ENCODE measurements at places on chromosomes 4 and X.

- no peak for DNase-seq
Observed at GRCh38 chr4:150033081-150033480, 45.2 kb upstream of the DCLK2 start.

DNA sequence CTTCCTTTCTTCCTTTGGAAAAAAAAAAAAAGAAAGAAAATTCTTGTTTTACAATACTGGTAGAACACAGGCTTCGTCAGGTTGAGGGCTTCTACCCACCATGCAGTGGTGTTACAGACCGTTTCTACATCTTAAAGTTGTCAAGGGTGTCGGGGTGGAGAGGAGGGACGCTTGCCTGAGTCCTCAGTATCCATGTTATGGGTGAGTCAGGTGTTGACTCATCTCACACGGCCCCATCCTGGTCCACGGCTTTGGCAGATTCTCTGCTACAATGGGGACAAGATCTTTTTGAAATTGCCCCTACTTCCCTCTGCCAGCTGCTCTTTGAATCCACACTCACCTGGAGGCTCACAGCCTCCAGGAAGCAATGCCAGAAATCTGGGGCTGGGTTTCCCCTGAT lies 310.3 kb upstream of the ZFP42 start:
- no peak for DNase-seq

GRCh38 chrX:21374994-21375707 lies 933 bp downstream of the CNKSR2 start:
- DNase-seq = no peak

- DNase-seq = no peak
Observed at GRCh38 chr4:88277711-88278225, 6.6 kb downstream of the PPM1K start.

GRCh38 chr4:119587796-119588195 lies 40.8 kb downstream of the PDE5A start:
- DNase-seq = no peak

- DNase-seq = no peak
Observed at GRCh38 chrX:130110379-130111219, at the start of gene ELF4. Gene ELF4, minus strand, starts transcription at chrX:130110497. Its CDS starts 29,167 bp downstream, at chrX:130081330.

- DNase-seq = no peak
Observed at GRCh38 chrX:148823986-148824385, 323.6 kb downstream of the AFF2 start.

DNA sequence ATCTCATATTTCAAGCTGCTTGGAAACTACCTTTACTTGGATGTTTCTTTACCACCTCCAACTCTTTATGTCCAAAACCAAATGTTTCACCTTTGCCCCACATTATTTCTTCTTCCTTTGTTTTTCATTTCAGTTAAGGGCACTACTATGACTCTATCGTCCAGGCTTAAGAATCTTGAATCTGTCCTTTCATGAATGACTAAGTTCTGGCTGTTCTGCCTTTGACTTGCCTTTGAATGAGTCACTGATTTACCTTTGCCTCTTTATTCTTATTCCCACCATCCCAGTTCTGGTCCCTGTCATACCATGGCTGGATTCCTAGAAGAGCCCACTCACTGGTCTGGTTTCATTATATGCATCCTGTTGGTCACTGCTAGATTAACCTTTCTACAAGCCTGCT lies 30.6 kb upstream of the PLAC1 start:
- no peak for DNase-seq

GRCh38 chr4:124903995-124904722 lies 191.6 kb upstream of the ANKRD50 start:
- peak; percentile 58 for DNase-seq

- DNase-seq = no peak
Observed at GRCh38 chrX:3371163-3371562, 24.7 kb upstream of the MXRA5 start.

DNA sequence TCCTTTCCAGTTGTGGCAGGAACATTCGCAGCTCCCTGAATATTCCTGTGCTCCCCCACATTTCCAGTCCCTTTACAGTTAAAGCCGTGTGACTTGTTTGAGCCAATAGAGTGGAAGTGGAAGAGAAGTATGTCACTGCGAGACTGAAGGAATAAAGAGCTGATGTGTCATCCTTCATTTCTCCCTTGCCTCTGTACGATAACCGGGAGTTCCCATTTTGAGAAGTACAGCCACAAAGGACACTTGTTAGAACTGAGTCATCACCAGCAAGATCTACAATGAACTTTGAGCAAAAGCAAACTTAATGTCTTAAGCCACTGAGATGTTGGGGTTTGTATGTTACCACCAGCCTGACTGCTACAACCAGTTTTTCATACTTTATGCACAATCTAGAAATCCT lies 92.3 kb downstream of the SPRY1 start:
- no peak for DNase-seq

- DNase-seq = no peak
Observed at GRCh38 chr4:27515140-27515539, 654.5 kb downstream of the STIM2 start.

DNA sequence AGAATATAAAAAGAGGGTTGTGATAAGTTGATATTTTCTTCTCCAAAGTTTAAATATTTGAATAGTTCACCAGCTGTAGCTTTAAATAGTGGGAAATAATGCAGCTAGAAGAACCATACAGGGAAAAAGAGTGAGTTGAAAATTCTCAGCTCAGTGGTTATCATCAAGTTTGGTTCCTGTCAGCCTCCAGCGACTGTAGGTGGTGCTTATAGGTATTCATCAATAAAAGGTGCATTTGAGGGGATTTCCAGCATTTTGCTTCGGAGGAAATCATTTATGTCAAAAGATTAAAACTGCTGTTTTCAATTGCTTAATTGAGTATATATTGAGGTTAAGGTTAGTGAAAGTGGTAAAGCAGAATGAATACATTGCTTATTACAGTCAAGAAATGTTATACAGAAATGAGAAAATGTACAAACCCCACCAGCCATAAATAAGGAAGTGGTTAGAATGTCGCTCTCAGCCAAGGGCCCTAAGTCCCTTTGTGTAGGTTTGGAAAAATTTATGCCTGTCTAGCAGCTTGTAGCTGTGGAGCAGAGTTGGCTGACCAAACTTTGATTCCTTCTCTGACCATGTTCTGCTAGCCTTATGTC lies 532.9 kb upstream of the FTHL17 start:
- no peak for DNase-seq

DNA sequence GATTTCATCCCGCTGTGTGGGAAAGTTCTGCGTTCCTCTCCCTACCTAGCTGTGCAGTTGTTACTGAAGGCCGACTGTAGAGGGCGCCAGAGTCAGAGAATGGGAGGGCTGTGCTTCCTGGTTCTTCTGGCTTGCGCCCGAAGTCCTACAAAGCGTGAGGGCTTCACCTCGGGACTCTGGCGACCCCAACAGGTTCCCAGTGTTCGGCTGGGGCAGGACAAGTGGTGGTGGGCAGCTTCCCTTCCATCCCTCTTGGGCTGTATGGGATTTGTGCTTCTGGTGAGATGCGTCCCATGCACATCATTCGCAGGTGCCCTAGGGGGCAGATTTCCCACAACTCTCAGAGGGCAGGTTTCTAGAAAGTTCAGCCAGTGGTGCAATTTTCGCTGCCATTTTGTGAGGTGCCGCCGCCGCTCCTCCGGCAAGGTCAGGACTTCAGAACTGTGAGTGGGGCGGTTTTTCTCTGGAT lies 27.3 kb downstream of the CT45A1 start:
- DNase-seq = no peak

DNA sequence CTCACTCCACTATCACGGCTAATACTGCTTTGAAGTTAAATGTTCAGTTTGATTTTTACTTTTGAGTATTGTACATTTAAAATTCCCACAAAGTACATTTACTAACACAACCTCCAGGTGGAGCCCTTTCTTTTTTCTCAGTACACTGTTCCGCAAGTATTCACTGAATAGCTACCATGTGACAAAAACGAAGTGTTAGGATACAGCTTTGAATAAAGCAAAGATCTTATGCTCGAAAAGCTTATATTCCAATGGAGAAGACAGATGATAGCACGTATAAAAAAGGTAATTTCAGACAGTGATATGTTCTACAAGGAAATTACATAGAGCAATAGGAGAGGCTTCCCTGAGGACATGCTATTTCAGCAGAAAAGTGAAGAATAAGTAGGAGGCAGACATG lies 60.7 kb upstream of the ABCG2 start:
- DNase-seq = no peak

- no peak for DNase-seq
Observed at GRCh38 chrX:149515954-149516602, 11.0 kb upstream of the IDS start.

DNA sequence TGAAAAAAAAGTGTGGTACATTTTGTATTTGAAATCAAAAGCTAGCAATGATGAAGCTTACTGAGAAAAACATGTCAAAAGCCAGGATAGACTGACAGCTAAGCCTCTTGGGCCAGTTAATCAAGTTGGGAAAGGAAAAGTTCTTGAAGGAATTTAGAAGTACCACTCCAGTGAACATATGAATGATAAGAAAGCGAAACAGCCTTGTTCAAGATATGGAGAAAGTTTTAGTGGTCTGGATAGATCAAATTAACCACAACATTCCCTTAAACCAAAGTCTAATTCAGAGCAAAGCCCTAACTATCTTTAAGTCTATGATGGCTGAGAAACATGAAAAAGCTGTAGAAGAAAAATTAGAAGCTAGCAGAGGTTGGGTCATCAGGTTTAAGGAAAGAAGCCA lies 268.3 kb downstream of the PDHA2 start:
- no peak for DNase-seq

GRCh38 chr4:73127839-73128453 lies 58.4 kb upstream of the COX18 start:
- no peak for DNase-seq

DNA sequence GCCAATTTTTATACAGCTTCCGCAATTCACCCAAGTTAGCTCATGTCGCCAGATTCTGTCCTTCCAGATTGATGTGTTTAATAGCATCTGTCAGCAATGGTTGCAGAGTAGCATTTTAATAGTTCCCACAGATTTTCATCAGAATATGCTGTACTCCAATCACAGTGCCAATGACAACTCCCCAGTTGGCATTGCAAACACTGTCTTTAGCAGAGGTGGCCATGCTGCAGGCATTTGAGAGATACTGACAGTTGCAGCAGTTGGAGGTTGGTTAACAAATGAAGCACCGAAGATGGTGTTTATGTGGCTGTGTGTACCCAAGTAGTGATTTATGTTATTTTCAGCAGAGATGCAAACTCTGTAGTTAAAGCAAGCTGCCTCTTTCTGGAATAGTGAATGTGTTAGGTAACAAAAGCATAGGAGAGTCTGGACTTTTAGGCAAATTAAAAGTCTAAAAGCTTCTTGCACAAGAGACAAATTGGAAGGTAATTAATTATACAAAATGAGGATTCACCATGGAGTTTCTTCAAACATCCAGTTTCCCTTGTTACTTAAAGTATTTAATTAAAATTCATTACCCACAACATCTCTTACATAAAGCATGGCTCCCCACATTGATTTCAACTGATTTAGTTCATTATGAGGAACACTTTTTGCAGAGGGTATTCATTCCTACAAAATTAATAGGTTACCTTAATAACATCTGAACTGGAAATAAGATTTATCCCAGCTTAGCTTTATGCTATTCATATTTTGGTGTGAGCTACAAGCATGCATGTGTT lies 65.2 kb downstream of the PARM1 start:
- DNase-seq = no peak

DNA sequence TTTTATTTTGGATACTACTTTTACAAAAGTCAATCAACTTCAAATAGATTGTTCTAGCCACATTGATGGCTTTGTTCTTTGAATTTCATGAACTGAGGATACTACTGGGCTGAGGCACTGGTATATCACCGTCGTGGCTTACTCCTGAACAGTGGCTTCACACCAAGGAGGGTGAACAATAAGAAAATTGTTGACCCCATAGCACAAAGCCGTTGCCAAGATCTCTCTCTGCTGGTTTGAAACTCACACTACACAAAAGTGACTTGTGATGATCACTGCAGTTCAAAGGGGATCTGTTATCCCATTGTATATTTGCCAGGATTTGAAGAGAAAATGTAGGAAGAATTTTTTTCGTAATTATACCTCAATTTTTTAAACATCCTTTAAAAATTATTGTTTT lies 119.6 kb downstream of the PDLIM5 start:
- no peak for DNase-seq

DNA sequence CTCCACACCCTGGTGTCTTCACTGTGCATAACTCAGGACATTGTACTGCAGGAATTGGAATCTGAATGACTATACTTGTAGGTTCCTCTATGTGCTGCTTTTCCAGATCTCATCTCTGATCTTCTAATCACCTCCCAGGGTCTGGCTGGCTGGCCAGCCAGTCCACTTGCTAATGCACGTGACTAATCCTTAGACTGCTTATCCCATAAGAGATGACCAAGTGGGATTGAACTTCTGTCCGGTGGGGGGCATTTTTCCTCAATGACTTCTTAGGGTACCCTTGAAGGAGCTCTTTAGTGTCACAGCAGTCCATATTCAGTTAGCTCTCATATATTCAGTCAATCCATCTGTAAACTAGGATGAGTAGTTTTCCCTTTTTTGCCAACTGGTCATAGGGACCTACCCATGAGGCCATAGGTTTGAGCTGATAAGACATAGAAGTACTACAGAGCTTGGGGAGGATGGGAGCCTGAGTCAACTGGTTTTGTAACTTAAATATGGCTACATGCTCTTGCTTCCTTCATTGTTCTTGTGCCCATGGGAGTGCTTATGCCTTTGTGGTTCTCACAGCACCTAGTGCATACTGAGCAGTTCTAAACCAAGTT lies 71.9 kb upstream of the WDR1 start:
- DNase-seq = no peak

DNA sequence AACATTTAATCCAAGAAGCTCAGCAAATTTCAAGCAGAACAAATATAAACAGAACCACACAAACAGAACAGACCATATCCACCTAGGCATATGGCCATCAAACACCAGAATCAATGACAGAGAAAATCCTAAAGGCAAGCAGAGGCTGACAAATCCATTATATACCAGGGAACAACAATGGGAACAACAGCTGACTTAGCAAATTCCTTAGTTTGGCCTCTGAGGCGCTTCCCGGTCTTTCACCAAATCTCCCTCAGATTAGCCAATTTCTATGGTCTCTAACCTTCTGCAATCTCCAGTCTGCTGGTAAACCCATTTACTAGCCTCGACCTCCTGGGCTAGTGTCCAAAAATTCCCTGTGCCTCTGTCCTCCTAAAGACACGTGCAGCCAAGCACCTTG lies 59.2 kb downstream of the GPR143 start:
- no peak for DNase-seq

DNA sequence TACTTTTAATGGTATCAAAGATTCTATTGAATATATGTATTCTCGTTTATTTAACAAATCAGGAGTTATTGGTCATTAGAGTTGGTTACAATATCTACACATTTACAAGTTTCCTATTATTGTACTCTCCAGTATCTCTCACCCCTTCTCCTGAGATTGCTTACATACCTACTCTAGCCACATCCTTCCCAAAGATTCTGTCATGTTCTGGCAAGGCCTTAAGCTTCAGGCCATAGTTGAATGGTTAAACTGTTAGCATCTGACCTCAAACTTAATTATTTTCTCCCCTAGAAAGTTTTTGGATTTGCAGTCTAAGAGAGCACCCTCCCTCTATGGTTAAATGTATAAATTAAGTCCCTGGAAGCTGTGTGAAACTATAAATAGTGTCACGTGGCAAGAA lies 784.2 kb downstream of the GLUD2 start:
- DNase-seq = no peak

DNA sequence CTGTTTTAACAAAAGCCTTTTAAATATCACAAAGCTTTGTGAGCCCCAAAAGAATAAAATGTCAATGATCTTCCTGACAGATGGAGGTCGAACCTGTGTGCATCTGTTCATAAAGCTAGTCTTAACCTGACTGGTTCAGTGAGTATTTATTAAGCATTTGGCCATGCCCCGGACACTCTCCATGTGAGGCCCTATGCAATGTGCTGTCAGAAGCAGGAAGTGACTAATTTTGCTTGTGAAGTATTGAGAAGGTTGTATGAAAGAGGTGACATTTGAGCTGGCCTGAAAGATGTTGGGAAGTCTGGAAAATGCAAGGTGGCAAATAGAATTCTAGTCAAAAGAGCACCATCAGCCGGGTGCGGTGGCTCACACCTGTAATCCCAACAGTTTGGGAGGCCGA lies 171.4 kb downstream of the MSL3 start:
- no peak for DNase-seq
